ENCODE measurements at places on chromosomes 12 and 14. TPM values are rescaled to one million over a fixed set of nuclear protein-coding genes. Genes with fewer than 3 reads are reported as not detected.

Gene SERPINA12
- total RNA-seq: not detected

Gene TRMT5
- total RNA-seq: 26.0 TPM

Gene ANKS1B
- 4.8 TPM for total RNA-seq

Gene DLST
- 221 TPM for total RNA-seq

Gene TC2N
- 4.3 TPM for total RNA-seq

Gene KRT72
- total RNA-seq: not detected

Gene SERPINA9
- total RNA-seq: not detected

Gene ADAMTS20
- total RNA-seq: not detected

Gene RAB5B
- 107 TPM for total RNA-seq

Gene NUAK1
- 102 TPM for total RNA-seq

Gene NRXN3
- total RNA-seq: 0.06 TPM

DNA sequence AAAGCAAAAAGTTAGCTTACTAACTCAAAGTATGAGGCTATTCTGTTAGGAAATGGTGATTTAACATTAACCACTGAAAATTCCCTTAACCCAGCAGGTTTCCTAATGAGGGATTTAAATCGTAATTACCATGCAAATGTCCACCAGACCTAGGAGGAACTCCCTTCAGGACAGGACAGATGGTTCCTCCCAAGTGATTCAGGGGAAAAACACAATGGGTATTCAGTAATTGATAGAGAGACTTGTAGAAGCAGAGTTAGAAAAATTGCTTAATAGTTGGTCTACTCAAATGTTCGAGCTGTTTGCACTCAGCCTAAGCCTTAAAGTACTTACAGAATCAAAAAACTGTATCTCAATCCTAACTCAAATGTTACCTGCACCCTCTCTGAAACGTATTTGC is 21.6 kb downstream of the RERGL start:
- H3K27ac ChIP-seq: no peak overlapping the region
- H3K27me3 ChIP-seq: no peaks in the 10 kb centered on the region
- no peak for DNase-seq
- no peaks in the 10 kb centered on the region for H3K4me1 ChIP-seq
- H3K36me3 ChIP-seq: no peaks in the 10 kb centered on the region
- no peak overlapping the region for H3K4me3 ChIP-seq

DNA sequence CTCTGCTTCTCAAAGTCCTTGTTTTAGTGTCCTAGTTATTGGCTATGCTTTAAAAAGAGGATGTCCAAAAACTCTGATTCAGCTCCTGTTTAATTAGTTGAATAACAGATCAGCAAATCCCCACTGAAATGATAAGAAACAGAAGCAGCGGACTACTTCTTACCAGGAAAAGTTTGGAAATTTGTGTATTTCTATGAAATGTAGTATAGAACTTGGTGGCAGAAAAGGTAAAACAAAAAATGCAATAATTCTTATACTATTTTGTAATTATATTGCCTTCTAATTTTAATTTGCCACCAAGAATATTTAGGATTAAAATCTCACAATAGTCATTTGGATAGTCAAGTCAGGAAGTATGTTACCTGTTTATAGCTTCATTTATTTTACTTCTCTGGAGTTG is at the start of gene OR2AP1:
Gene OR2AP1 (plus strand): TSS at position 301 of the 400 bp plus-strand sequence. CDS start 1,947 bp downstream, outside the sequence.
- H3K36me3 ChIP-seq: no peaks in the 10 kb centered on the region
- H3K4me1 ChIP-seq: no peaks in the 10 kb centered on the region
- no peak within 1 kb of the TSS for H3K27ac ChIP-seq

DNA sequence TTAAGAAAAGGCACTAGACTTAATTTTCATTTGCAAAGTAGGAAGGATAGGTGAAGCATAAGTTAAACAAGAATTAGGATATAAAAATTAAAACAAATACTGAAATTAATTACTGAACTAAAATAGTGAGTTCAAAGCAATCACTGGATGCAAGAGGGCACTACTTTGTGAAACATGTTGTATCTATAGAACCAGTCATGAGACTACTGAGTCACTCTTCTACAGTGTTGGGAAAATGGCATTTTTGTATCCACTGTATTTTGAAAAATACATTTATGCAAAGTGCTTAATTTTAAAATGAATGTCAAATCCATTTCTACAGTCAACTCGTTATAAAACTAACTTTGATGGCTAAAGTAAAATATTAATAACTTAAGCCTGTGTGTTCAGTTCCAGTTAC is 47.9 kb downstream of the SEL1L start:
- no peaks in the 10 kb centered on the region for H3K27me3 ChIP-seq
- DNase-seq: no peak
- H3K36me3 ChIP-seq: peaks cover 13% of the 10 kb centered on the region
- H3K4me3 ChIP-seq: no peak overlapping the region
- no peak overlapping the region for H3K27ac ChIP-seq
- H3K4me1 ChIP-seq: no peaks in the 10 kb centered on the region

DNA sequence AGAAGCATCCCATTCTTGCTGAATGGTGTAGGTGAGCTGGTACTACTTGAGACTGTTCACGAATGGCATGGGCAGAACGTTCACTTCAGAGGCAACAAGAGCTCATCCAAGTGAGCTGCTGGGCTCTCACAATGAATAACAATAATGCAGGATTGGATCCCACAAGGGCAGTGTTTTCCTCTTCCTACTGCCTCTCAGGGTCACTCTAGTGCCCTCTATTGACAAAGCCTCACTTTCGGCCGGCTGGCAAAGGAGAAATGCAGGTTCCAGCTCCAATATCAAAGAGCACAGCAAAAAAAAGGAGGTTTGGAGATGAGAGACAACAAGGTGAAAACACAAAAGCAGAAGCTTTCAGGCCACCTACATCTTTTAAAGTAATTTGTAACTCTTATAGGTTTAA is 74.6 kb upstream of the MYF6 start:
- DNase-seq: peak; percentile 49
- H3K4me1 ChIP-seq: peaks cover 38% of the 10 kb centered on the region
- H3K36me3 ChIP-seq: no peaks in the 10 kb centered on the region
- no peaks in the 10 kb centered on the region for H3K27me3 ChIP-seq

DNA sequence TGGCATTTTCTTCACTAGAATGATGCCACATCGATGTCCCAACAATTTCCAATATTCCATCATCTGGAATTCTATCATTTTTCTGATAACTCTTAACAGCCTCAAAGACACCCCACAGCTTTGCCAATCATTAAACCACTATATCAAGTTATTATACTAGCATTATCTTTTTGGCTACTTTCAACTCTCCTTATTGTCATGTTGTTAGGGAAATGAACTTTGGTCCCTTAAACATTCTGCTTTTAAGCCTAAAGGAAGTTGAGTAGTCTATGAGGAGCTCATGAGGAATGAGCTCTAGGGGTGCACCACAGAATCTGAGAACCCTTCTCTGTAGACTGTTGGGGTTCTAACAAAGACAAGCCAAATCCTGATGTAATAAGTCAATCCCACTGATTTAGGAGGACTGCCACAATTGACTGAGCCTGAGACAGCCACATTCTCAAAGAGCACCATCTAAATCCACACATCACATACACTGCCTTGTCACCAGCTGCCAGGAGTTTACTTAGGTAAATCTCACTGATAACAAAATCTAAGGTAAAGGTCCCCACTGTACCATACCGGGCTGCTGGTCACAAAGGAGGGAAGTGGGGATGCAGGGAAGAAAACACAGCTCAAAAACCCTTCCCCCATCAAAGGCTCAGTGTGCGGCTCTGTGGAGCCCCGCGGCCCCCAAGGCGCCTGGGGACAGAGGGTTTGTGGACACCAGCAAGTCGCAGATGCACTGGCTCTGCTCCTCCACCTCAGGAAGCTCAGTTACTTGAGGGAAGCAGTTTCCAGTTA is 58.2 kb downstream of the SETD3 start:
- H3K36me3 ChIP-seq: no peaks in the 10 kb centered on the region
- no peak overlapping the region for H3K4me3 ChIP-seq
- no peak overlapping the region for H3K27ac ChIP-seq

GRCh38 chr12:64180951-64181350 is 41.1 kb downstream of the KICS2 start:
- no peak for DNase-seq
- H3K4me1 ChIP-seq: peaks cover 16% of the 10 kb centered on the region
- H3K4me3 ChIP-seq: no peak overlapping the region
- no peaks in the 10 kb centered on the region for H3K27me3 ChIP-seq
- H3K36me3 ChIP-seq: no peaks in the 10 kb centered on the region

- peak overlapping the region; percentile 99 for H3K4me3 ChIP-seq
- peak; percentile 74 for DNase-seq
- peaks cover 7% of the 10 kb centered on the region for H3K36me3 ChIP-seq
- peaks cover 37% of the 10 kb centered on the region for H3K4me1 ChIP-seq
Observed at GRCh38 chr12:49059299-49060171, 1.1 kb downstream of the KMT2D start.

DNA sequence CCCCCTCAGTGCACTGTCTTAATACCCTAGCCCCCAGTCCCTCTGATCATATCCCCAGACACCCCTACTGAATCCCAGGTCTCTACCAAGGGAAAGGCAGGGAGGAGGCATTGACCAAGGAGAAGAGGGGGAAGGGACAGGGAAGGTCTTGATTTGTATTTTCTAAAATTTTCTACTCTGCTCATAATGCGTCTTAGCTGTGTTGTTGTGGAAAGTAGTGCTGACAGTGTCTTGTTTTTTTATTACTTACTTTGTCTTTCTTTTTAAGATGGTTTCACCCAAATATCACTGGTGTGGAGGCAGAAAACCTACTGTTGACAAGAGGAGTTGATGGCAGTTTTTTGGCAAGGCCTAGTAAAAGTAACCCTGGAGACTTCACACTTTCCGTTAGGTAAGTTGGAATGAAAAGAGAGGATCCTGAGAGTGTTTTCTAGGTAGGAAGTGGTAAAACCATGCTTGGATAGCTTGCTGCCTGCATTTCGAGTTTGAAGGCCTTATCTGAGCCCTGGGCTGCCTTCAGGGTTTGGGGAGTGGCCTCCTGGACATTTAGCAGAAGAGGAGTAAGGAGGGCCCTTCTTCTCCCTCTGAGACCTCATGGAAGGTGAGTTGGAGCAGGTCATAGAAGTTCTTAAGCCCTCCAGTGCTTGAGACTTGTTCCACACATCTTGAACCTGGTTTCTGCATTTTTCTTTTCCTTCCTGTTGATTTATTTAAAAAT is 27.4 kb downstream of the PTPN11 start:
- no peak overlapping the region for H3K27ac ChIP-seq
- H3K4me1 ChIP-seq: no peaks in the 10 kb centered on the region
- no peak overlapping the region for H3K4me3 ChIP-seq
- H3K27me3 ChIP-seq: no peaks in the 10 kb centered on the region
- H3K36me3 ChIP-seq: peaks cover 3% of the 10 kb centered on the region

- DNase-seq: no peak
- H3K36me3 ChIP-seq: peaks cover 9% of the 10 kb centered on the region
- H3K27me3 ChIP-seq: no peaks in the 10 kb centered on the region
- no peak overlapping the region for H3K27ac ChIP-seq
- H3K4me3 ChIP-seq: no peak overlapping the region
- H3K4me1 ChIP-seq: peaks cover 8% of the 10 kb centered on the region
Observed at GRCh38 chr12:47709237-47709636, 3.4 kb upstream of the RPAP3 start.

- DNase-seq: no peak
- H3K4me1 ChIP-seq: no peaks in the 10 kb centered on the region
- H3K27me3 ChIP-seq: no peaks in the 10 kb centered on the region
- H3K36me3 ChIP-seq: no peaks in the 10 kb centered on the region
- no peak overlapping the region for H3K27ac ChIP-seq
Observed at GRCh38 chr14:63766611-63767010, 38.7 kb upstream of the SGPP1 start.

DNA sequence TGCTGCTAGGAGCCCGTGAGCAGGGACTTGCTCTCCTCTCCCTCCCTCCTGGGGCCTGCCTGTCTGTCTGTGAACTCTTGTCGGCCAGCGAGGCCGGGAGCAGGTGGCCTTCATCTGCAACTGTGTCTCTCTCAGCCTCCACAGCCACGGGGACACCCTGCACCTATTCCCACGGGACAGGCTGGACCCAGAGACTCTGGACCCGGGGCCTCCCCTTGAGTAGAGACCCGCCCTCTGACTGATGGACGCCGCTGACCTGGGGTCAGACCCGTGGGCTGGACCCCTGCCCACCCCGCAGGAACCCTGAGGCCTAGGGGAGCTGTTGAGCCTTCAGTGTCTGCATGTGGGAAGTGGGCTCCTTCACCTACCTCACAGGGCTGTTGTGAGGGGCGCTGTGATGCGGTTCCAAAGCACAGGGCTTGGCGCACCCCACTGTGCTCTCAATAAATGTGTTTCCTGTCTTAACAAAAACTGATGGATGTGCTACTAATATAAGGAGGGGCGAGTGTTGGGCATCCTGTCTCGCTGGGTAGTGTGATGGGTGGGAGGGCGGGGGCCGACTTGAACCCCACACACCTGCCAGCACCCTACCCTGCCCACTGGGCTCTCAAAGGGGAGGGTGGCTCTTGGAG is 34.8 kb downstream of the MEG3 start:
- no peaks in the 10 kb centered on the region for H3K36me3 ChIP-seq
- peaks cover 1% of the 10 kb centered on the region for H3K27me3 ChIP-seq
- no peak overlapping the region for H3K4me3 ChIP-seq
- H3K27ac ChIP-seq: no peak overlapping the region

- DNase-seq: no peak
- no peak overlapping the region for H3K27ac ChIP-seq
- H3K4me1 ChIP-seq: no peaks in the 10 kb centered on the region
- H3K4me3 ChIP-seq: no peak overlapping the region
- H3K36me3 ChIP-seq: no peaks in the 10 kb centered on the region
Observed at GRCh38 chr12:49953961-49954846, 3.7 kb downstream of the AQP2 start.

- H3K27ac ChIP-seq: no peak overlapping the region
- H3K4me1 ChIP-seq: no peaks in the 10 kb centered on the region
- no peak for DNase-seq
- no peak overlapping the region for H3K4me3 ChIP-seq
- no peaks in the 10 kb centered on the region for H3K27me3 ChIP-seq
Observed at GRCh38 chr12:66065641-66066136, 64.9 kb downstream of the LLPH start.

- H3K4me3 ChIP-seq: no peak within 1 kb of the TSS
- peaks cover 1% of the 10 kb centered on the region for H3K27me3 ChIP-seq
- no peak for DNase-seq
Observed at GRCh38 chr14:74348241-74348734, at the start of gene VRTN. TSS of gene VRTN (plus strand) at chr14:74348471. CDS start at chr14:74356784, 8,313 bp downstream.

DNA sequence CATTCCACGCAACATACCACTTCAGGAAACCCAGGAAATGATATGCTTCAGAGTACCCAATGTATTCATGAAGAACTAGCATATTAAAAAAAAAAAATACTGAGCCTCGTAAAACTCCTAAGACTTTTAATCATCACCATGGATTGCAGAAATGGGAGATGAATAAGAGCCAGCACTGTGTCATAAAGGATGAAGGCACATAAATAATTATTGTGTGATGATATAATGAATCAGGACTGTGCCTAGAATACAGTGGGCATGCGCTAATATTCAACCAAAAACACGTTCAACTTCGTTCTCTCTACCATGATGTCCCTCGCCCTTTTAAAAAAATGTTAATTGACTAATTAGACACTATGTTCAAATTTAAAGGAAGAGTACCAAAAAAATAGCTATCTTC is 68.7 kb downstream of the CIT start:
- no peak overlapping the region for H3K27ac ChIP-seq
- DNase-seq: no peak
- H3K36me3 ChIP-seq: no peaks in the 10 kb centered on the region
- H3K4me1 ChIP-seq: peaks cover 11% of the 10 kb centered on the region

Measured in psoas muscle (tissue), 8 donors.